Stimulated activated CD8-positive, alpha-beta memory T cell treated with anti-CD3 and anti-CD28 coated beads, Interleukin-15, amount 100 ng/mL, for 24 hours (primary cell): ENCODE measurements at places on chromosomes 7 and 10.

- DNase-seq = no peak
These were observed 204.3 kb downstream of the DGKB start for GRCh38 chr7:14698239-14698638.

DNA sequence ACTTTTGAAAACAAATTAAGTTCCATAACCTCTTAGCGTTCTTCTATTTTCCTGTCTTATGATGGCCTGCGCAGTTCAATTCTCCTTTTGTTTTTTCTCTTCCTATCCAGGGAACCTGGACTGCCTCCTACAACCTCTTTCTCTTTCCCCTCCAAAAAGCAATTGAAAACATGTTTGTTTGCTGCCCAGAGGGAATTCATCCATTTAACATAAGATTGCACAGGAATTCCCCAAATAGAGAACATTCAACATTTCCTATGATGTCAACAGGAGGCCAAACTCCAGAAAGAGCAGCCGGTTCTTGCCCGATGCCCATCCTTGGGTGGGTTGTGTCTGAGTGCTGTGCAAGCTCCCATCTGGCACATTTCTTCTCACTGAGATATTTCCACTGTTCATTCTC lies 94.2 kb upstream of the NRP1 start:
- no peak for DNase-seq

- no peak for DNase-seq
These were observed 1.9 kb downstream of the DLX5 start for GRCh38 chr7:97022491-97023306.

GRCh38 chr10:85098835-85099521 lies 770.6 kb downstream of the CCSER2 start:
- no peak for DNase-seq

- DNase-seq = no peak
These were observed 66.0 kb downstream of the RSU1 start for GRCh38 chr10:16751244-16751643.

DNA sequence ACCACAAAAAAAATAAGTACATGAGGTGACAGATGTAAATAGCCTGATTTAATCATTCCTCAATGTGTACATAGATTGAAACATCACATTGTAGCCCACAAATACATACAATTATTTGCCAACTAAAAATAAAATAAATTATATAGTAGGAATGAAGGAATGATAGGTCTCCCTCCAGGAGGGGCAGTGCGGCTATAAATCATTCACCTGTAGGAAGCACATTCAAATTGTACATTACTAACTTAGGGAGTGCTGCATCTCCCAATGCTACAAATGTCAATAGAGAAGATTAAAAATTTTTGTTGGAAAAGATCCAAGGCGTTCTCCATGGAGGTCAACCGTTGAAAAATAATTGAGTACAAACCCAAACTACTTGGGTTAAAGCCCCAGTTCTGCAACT lies 4.2 kb downstream of the KBTBD2 start:
- DNase-seq = no peak

DNA sequence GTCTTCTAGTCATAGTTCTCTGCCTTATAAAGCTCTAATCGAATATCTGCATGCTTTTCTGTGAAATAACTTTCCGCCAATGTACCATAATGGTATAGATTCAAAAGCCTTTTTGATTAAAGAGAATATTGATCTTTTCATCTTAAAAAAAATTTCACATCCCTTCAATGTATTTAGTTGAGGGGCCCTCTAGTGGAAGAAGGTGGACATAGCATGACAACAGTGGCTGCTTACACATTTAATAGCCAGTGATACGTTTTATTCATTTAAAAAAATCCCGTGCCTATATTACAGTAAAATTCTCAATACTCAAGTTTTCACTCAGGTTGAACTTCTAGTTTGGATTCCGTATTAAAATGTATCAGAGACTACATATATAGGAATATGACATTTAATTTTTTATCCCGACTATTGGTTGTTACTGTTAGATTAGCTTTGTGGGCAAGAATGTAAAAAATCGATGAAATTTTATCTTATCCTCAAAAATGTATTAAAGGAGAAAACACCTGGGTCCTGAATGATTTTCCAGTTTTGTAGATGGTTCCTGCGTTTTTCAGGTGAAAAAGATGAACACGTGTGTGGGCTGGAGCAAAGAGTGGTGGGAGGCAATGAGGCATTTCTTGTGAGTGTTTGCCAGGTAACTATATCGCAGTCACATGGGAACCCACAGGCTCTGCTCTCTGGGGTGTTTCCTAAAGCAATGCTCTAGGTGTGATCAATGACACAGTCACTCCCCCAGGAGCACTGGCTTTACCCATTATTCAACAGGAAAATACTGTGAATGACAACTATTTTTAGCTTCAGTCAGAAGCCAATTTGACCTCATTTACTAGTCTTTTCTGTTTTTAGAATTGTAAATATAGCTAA lies 24.1 kb upstream of the PNLIP start:
- no peak for DNase-seq

GRCh38 chr10:3486346-3487065 lies 298.5 kb downstream of the KLF6 start:
- no peak for DNase-seq

- no peak for DNase-seq
These were observed 277.4 kb upstream of the PHYHIPL start for GRCh38 chr10:58898854-58899573.

- DNase-seq = no peak
These were observed 35.1 kb downstream of the MACROH2A2 start for GRCh38 chr10:70087616-70088307.

DNA sequence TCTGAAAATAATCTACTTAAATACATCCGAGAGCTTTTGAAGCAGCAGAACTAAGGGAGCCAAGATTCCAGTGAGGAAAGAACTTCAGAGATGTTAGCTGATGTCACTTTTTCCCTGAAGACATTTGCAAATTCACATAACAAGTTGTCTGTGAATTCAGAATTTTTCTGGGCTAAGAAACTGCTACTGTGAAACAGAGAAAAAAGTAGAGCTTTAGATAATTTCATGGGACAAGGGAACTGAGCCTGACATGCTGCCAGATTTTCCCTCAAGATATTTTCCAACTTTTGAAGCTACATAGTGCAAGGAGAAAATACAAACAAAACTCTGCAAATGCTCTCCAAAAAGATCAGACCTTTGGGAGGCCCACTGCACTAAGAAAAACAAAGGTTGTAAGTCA lies 484.2 kb downstream of the ANKRD7 start:
- no peak for DNase-seq

GRCh38 chr7:67990003-67990402 lies 993.4 kb downstream of the TYW1 start:
- DNase-seq = no peak

DNA sequence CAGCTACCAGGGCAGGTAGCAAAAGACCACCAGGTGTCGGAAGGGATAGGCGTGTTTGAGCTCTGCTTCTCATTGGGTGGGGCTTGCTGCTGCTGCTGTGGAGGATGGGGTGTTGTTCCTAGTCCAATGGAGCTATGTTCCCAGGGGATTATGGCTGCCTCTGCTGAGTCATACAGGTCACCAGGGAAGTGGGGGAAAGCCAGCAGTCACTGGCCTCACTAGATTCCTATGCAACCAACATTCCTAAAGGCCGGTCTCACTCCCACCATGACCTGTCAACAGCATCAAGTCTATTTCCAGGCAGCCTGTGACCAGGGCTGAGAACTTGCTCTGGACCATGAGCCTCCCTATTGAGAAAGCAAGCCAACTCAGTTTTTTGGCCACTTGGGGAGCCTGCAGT lies 1160.8 kb downstream of the REEP3 start:
- no peak for DNase-seq

- DNase-seq = no peak
These were observed 26.0 kb downstream of the DOCK4 start for GRCh38 chr7:112180223-112180622.

DNA sequence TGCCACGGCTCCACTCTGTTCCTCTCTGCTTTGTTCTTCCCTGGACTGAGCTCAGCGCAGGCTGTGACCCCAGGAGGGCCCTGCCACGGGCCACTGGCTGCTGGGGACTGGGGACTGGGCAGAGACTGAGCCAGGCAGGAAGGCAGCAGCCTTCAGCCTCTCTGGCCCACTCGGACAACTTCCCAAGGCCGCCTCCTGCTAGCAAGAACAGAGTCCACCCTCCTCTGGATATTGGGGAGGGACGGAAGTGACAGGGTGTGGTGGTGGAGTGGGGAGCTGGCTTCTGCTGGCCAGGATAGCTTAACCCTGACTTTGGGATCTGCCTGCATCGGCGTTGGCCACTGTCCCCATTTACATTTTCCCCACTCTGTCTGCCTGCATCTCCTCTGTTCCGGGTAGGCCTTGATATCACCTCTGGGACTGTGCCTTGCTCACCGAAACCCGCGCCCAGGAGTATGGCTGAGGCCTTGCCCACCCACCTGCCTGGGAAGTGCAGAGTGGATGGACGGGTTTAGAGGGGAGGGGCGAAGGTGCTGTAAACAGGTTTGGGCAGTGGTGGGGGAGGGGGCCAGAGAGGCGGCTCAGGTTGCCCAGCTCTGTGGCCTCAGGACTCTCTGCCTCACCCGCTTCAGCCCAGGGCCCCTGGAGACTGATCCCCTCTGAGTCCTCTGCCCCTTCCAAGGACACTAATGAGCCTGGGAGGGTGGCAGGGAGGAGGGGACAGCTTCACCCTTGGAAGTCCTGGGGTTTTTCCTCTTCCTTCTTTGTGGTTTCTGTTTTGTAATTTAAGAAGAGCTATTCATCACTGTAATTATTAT lies 1.2 kb downstream of the CLDN4 start:
- DNase-seq = no peak

DNA sequence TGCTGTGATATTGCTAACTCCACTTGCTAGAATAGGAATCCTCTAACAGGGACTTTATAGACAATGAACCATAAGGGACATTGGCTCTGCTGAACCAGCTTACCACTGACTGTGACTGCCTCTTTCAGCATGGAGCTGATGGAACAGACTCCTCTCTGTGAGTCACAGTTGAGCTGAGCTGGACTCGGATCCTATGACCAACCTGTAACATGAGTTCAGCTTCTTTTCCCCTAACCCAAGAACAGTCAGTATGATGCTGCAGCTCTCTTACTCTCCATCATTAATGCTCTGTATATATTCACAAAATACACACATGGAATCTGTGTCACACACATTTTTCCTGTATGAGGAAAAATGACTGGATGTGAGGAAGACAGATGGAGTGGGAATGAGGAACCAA lies 177.9 kb upstream of the BET1 start:
- DNase-seq = no peak

DNA sequence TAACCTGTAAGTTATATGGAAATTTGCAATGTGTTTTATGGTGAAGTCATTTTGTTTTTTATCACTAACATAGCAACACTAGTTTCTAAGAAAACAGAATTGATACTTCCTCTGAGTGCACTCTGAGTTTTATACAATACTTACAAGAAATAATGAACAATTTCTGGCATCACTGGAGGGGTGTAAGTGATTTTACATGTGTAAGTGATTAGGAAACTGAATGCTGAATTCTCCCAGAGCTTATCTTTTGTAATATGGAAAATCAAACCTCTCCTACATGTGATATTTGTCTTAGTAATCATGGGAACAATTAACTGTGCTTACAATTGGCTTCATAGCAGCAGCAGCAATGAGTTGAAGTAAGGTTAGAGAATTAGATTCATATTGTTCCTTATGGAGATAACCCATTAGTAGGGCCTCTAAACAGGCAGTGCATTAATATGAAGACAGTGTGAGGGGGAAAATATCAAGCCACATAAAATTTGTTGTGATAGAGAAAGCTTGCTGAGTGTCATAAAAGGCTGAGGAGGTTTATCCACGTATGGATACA lies 37.4 kb downstream of the SEMA3C start:
- DNase-seq = no peak

DNA sequence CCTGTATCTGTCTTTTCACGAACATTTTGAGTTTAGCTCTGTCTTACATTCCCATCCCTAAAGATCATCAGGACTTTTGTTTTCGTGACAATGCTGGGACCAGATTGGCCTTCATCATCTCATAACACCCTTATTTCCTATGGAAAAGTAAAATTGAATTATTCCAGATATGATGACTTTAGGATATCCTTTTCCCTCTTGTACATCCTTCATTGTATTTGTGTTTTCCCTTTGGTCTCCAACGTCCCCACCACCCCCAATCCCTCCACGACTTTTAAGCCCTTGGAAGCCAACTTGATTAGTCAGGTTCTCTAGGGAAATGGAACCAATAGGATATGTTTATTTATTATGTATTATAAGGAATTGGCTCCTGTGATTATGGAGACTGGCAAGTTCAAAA lies 167.6 kb downstream of the ARL4A start:
- no peak for DNase-seq

GRCh38 chr10:84549368-84550165 lies 221.2 kb downstream of the CCSER2 start:
- DNase-seq = no peak

DNA sequence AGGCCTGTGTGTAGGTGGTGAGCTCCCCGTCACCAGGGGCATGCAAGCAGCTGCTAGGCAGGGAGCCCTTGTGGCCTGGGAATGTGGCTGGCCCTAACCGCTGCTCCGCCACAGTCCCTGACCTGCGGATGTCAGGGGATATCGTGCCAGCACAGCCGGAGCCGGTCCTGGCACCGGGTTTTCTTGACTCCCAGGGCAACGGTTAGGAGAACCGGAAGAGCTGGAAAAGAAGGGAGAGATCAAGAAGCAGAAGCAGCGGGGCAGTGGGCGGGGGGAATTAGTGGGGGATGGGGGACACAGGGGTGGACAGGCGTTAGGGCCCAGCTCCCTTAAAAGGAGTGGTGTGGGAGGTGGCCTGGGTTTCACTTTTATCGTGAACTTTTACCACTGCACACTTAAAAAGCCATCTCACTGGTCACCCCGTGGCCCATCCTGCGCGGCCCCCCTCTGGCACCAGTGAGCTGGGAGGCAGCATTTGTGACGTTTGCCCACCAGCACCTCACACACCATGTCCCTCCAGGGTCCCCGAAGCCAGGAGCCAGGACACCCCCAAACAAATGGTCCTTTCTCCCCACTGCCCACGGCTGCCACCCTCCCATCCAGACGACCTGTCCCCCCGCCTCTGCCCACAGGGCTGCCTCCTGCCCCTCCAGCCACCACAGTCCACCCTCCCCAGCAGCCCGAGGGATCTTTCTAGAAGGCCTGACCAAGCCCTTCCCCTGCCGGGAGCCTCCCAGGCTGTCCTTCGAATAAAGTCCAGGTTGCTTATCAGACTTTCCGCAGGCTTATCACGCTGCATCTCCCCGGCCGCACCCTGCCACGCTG lies 1.8 kb upstream of the MICALL2 start:
- DNase-seq = no peak
